Hippocampal formation (tissue), 2 donors: ENCODE measurements at places on chromosomes 7 and 10.
A peak's percentile ranks its signal among the peaks of the same experiment; 100 is the strongest.

- no peak for DNase-seq
These were observed 81.0 kb downstream of the CPED1 start for GRCh38 chr7:121069346-121070100.

GRCh38 chr10:33809732-33810131 lies 475.3 kb upstream of the NRP1 start:
- no peak for DNase-seq

GRCh38 chr7:139827042-139827441 lies 2.0 kb upstream of the TBXAS1 start:
- no peak for DNase-seq

DNA sequence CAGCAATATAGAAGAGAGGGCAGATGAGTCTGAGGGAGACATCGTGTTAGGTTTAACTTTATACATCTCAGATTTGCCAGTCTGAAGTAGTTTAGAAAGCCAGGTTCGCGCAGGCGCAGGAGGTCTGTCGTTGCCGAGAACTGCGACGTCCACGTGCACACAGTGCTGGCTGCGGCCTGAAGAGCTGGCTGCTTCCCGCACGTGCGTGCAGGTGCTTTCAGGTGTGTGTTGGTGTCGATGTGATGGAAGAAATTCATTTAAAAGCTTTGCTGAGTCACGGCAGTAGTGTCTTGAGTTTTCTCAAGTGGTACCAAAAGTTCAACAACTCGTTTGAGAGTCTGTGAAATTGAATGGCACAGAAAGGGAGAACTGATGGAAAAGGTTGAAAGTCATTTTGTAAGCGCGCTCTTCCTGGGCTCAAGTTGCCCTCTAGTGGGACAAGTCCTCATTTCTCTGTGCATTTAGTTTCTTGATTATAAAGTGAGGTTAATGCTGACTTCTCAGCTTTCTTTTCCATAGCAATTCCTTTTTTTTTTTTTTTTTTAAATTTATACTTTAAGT lies 18.6 kb downstream of the WDR37 start:
- DNase-seq, result no peak

DNA sequence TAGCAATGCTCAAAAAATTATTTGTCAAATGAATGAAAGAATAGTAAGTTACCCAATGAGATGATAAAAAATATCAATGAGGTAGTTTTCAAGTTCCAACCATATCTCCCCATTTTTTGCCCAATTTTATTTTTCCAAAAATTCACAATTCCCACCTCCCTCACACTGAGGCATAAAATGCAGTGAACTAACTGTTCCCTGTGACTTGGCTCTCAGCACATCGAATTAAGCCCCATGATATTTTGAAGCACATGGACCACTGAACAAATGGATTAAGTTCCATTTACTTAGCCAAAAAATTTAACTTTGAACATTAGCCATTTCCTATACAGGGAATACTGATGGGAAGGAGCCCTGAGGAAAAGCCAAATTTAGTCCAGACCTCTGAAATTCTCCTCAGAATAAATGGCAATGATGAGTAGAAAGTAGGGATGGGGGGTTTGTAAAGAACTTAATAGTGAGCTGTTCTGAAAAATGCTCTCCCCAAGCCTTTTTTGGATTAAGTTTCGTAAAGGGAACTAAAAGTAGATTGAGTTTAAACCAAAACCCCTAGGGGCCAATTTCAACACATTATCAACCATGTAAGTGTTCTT lies 166.3 kb upstream of the GRM3 start:
- DNase-seq, result no peak

GRCh38 chr10:71631007-71631861 lies 88.3 kb downstream of the C10orf105 start:
- DNase-seq, result no peak

DNA sequence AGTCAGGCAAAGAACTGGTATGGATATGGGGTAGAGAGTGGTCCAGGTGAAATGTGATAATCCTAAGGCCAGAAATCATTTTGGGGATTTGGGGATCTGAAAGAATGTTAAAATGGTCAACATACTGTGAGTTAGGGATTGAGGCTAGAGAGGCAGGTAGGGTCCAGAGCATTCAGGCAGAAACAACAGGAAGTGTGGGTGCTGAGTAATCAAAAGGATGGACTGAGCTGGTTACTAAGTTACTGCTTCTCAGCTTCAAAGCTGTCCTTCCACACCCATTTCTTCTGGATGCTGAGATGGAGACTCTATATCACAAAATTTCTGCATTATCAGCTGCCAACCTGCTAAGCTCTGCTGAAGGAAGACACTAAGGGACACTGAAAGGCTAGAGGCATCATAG lies 30.6 kb upstream of the PRKCQ start:
- DNase-seq, result no peak

- no peak for DNase-seq
These were observed 33.9 kb downstream of the FAM107B start for GRCh38 chr10:14740684-14741247.

GRCh38 chr7:101594790-101595189 lies 34.3 kb downstream of the MYL10 start:
- DNase-seq, result no peak

DNA sequence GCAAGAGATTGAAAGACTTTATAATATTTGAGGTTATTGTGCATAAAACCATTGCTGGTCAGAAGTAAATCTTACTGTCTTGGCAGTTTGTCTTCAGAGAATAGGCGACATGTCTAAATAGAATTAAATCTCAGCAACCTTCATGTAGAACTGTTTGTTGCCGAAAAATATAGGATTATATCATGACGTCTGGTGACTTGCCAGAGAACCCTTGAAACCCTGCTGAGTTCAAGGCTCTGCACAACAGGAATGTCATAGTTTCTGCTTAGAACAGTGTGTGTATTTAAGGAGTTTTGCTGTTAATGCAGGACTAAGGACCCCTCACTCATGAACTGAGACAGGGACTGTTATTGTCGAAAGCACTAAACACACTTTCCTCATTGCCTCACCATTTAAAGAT lies 206.4 kb upstream of the ETV1 start:
- DNase-seq, result no peak

- DNase-seq, result no peak
These were observed 29.4 kb downstream of the PRKG1 start for GRCh38 chr10:51103554-51104217.

DNA sequence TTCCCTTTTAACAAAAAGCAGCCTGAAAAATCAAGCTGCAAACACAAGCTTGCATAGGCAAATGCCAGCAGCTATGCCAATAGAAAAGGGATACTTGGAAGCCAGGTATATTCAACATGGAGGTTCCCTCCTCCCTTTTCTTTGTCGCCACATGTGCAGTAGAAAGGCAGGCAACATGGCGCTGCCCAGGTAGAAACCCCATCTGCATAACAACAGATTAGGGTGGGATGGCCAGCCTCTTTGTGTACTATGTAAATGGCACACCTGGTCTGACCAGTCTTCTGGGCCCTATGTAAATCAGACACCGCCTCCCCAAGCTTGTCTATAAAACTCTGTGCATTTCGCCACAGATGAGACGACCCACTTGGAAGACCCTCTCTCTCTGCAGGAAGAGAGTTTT lies 58.1 kb downstream of the CCDC3 start:
- DNase-seq, result no peak

GRCh38 chr10:75089634-75090033 lies 21.8 kb upstream of the SAMD8 start:
- DNase-seq, result no peak

DNA sequence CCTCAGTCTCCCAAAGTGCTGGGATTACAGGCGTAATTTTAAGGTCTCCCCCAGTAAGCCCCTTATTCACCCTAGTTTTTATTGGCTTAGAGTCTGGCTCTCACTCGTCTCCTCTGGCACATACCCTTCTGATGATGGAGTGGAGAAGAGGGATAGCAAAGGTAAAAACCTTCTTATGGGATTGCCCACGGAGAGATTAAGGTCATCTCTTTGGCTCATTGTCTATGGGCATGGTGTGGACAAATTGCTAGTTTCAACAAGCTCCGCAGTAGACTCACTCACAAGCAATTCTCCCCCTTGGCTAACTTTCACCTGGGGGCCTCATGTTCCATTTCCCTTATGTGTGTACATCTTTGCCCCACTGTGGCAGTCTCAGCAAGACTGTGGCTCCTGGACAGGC lies 22.4 kb upstream of the TSGA13 start:
- DNase-seq, result no peak

- DNase-seq, result no peak
These were observed 23.0 kb downstream of the MKI67 start for GRCh38 chr10:128103229-128103714.

- DNase-seq, result no peak
These were observed 41.4 kb downstream of the LOXL4 start for GRCh38 chr10:98226508-98227144.

GRCh38 chr7:35799846-35800717 lies 775 bp upstream of the SEPTIN7 start:
- no peak for DNase-seq

GRCh38 chr10:102436312-102436711 lies 3.9 kb upstream of the CUEDC2 start:
- DNase-seq, result no peak

DNA sequence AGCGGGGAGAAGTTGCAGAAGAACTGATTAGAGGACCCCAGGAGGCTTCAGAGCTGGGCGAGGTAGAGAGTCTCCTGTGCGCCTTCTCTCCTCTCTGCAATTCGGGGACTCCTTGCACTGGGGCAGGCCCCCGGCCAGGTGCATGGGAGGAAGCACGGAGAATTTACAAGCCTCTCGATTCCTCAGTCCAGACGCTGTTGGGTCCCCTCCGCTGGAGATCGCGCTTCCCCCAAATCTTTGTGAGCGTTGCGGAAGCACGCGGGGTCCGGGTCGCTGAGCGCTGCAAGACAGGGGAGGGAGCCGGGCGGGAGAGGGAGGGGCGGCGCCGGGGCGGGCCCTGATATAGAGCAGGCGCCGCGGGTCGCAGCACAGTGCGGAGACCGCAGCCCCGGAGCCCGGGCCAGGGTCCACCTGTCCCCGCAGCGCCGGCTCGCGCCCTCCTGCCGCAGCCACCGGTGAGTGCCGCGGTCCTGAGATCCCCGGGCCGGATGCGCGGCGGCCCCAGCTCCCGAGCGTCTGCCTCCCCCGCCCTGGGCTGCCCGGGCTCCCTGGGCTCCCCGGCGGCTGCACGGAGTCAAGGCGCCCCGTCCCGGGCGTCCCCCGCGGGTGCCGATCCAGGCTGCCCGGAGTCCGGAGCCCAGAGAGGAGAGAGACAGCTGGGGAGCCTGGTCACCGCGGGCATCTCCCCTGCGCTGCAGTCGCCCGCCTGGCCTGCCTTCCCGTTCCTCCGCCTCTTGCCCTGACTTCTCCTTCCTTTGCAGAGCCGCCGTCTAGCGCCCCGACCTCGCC lies at the start of gene PLAU:
TSS of gene PLAU (plus strand) at position 369 of the 789 bp plus-strand sequence. CDS start 424 bp downstream, outside the sequence.
- peak; percentile 14 for DNase-seq
